ENCODE measurements at places on chromosomes 2 and 18. TPM values are rescaled to one million over a fixed set of nuclear protein-coding genes. Genes with fewer than 3 reads are reported as not detected.

The CPS1 gene
- 4.6 TPM for total RNA-seq

The VSNL1 gene
- total RNA-seq: 1.6 TPM

The TCF4 gene
- total RNA-seq: 99.1 TPM

The ALPP gene
- 3.1 TPM for total RNA-seq

The CCDC141 gene
- 29.6 TPM for total RNA-seq

The SIX3 gene
- not detected for total RNA-seq

The RGPD3 gene
- not detected for total RNA-seq
